ENCODE measurements at places on chromosomes 12 and 14. TPM values are rescaled to one million over a fixed set of nuclear protein-coding genes. Genes with fewer than 3 reads are reported as not detected.
A peak's percentile ranks its signal among the peaks of the same experiment; 100 is the strongest.

DNA sequence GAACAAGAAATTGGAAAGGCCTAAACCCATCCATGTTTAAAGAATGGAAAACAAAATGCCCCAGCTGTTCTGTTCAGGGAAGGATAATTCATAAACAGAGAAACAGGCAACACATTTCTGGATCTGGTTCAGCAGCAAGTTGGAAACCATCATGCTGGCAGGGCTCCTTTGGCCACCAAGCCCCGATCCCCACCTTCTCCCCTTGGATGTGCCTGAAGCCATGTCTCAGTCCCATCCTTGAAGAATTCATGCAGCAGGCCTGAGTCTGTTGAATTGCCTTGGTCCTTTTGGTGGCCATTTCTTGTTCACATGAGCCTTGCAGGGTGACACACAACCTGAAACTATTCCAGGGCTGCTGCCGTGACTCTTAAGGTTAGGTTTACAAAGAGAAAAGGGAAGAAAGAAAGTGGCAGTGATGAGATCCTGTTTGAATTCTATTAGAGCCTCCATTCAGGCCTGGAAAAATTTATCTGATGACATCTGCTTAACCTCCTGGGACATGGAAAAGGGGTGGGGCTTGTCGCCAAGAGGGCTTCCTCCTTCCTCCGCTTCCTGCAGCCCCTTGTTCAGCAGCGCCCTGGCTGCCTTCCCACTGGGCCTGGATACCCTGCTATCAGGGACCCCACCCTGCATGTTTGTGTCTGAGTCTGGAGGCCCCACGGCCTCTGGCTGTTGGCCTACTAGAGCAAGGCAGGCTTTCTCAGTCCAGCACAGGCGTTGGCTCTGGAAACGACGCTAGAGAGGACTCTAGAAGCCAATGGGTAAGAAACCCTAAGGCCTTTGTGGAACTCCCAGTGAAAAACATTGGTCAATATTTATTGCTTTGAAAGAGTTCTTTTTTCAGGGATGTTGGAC, 341.9 kb downstream of the C12orf75 start:
- peak; percentile 54 for DNase-seq

The ATF1 gene
- total RNA-seq, result 41.7 TPM

The IRAK4 gene
- 20.8 TPM for total RNA-seq

The ISM2 gene
- not detected for total RNA-seq

The CFAP54 gene
- 0.43 TPM for total RNA-seq

GRCh38 chr12:121288158-121288845, 8.2 kb downstream of the CAMKK2 start:
- DNase-seq, result no peak

DNA sequence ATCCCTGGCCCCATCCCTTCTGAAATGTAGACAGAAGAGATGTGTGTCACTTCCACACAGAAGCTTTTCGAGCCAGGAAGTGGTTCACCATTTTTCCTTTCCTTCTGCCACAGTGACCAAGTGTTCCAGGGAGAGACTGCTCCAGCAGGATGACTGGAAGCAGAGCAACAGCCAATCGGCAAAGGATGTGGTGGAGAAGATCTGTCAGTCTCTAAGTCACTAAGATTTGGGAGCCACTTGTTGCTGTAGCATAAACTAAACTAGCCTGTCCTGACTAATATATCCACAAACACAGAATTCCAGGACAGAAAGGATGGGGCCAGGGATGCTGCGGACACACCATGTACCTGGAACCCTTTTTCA, 42.9 kb downstream of the DUSP6 start:
- no peak for DNase-seq

The EMP1 gene
- total RNA-seq, result 667 TPM

DNA sequence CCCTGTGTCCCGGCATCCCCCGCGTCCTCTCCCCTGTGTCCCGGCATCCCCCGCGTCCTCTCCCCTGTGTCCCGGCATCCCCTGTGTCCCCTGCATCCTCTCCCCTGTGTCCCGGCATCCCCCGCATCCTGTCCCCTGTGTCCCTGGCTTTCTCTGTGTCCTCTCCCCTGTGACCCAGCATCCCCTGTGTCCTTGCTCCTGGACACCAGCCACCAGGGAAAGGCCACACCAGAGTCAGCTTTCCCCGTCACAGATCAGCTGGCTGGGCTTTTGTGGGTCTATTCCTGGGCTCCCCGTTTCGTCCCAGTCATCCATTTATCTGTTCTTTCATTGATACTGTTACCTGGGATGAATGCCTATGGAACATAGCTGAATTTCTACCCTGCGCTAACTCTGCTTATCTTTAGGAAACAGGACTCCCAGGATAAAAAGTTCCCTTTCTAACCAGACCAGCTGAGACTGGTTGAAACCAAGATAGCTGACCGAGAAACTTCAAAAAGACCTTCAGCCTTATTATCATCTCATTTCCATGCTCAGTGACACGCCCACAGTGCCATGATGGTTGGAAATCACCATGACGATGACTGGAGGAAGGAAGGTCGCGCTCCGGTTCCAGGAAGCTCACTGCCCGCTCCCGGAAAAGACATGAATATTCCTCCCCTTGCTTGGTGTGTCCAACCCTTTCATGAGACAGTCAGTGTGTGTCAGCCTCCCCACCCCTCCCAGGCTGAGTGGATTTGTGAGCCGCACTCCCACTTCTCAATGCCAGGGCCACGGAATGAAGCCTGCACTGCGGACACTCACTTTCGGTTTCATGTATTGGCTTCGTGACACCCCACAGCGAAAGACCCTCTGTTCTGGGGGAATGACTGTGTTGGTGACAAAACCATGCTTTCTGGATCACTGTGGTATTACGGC, 276.4 kb upstream of the SFSWAP start:
- DNase-seq, result no peak

The APPL2 gene
- 110 TPM for total RNA-seq

GRCh38 chr14:52553002-52553670, 500 bp downstream of the GPR137C start:
- DNase-seq, result peak; percentile 44

DNA sequence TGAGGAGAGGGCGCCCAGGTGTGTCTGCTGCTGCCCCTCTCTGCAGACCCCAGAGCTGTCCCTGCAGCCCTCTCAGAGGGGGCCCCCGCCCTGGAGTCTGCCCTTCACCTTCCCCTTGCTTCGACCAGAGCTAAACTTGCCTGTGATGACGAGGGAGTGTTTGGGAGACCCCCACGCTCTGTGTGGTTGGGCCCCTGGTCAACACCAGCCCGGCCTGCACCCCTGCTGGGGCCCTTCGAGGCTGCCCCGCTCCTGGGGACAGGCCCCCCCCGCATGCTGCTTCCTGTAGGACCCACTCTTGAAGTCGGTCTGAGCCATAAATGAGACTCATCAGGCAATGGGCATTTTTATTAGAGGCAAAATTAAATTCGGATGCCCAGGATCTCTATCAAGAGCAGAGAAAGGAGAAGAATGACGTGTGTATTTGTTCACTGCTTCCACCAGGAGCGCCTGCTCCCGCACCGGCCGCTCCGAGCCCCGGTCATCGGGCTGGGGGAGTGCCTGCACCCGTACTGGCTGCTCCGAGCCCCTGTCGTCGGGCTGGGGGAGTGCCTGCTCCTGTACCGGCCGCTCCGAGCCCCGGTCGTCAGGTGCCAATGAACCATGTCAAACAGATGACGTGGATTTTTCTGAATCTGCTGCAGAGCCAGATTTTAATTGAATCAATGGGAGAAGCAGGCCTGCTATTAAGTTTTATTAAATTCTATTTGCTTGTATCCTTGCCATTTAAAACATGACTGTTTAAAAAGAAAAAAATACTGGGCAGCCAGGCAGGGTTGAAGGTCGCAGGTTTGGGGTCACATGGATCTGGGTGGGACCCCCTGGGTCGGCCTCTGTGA, 47.7 kb downstream of the NOC4L start:
- no peak for DNase-seq

DNA sequence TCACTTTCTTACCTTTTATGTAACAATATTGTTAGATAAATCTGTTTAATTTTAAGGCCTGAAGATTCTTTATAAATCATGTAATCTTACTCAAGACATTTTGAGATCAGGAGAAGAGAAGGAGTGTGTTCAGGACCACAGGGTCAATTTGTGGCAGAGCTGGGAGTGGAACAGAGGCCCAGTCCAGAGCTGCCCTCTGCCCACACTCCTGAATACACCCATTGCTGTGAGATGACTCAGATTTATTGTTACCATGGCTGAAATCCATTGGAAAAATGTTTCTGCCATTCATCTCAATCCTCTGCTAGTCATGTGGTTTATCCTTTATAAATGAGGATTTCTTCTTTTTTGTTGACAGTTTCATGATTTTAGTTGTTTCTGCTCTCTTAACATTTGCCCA, 100.5 kb upstream of the STXBP6 start:
- no peak for DNase-seq

The ITPR2 gene
- 54.0 TPM for total RNA-seq

- DNase-seq, result no peak
Measured at GRCh38 chr12:48187916-48188695, 4.7 kb downstream of the CCDC184 start.

GRCh38 chr12:53184828-53185227, 4.1 kb upstream of the CSAD start:
- DNase-seq, result no peak

GRCh38 chr12:27462151-27462694, 15.7 kb downstream of the SMCO2 start:
- no peak for DNase-seq

GRCh38 chr14:103882503-103883262, 35.3 kb upstream of the PPP1R13B start:
- no peak for DNase-seq

The PITPNM2 gene
- total RNA-seq, result 20.8 TPM

The MYF6 gene
- total RNA-seq, result not detected

The DDX54 gene
- 60.6 TPM for total RNA-seq

The SSTR1 gene
- total RNA-seq, result 5.4 TPM

- no peak for DNase-seq
Measured at GRCh38 chr12:42586268-42586667, 3.3 kb downstream of the PRICKLE1 start.

DNA sequence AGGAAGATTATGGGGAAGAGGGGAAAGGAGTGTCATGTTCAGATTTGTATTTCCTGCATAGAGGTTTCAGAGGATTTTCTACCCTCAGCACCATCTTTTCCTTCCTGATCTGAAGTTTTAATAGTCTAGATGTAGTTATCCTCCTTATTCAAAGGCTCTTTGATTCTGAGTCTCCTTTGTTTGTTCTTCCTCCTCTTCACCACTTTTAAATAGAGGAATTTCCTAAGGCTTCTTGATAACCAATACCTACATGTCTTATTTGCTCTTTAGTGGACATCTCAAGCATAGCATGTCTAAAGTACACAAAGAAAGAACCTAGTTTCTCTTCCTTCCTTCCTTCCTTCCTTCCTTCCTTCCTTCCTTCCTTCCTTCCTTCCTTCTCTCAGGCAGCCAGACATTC, 8.3 kb downstream of the MGAT4C start:
- no peak for DNase-seq

DNA sequence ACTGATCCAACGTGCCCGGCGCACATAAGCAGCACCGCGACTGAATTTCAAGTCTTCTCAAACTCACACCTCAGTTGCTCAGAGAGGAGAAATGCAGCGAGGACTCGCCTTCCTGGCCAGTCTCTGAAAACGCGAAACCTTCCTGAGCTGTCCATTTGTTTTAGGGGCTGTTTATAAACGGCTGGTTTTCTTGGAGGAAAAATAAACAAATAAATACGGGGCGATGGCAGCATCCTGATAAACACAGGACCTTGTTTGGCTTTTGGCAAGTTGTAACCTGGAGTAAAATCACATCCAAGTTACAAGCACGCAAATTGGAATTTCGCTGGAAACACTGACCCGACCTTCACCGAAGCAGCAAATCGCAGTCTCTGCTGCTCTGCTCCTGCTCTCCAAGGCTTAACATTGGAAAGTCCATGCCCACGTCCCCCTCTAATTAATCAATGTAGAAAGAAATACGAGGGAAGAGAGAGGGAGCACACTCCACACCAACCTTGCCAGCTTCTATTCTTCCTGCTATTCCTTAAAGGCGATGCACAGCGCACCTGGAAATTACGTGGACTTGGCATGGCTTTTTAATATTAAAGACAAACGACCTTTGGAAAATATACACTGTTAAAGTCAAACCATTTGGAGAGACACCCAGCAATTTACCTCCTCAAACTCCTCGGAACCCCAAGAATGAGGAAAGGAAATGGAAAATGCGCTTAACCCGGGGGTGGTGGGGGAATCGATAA, 248.8 kb downstream of the APAF1 start:
- no peak for DNase-seq

- DNase-seq, result no peak
Measured at GRCh38 chr12:109189291-109189690, 72.9 kb downstream of the ACACB start.

DNA sequence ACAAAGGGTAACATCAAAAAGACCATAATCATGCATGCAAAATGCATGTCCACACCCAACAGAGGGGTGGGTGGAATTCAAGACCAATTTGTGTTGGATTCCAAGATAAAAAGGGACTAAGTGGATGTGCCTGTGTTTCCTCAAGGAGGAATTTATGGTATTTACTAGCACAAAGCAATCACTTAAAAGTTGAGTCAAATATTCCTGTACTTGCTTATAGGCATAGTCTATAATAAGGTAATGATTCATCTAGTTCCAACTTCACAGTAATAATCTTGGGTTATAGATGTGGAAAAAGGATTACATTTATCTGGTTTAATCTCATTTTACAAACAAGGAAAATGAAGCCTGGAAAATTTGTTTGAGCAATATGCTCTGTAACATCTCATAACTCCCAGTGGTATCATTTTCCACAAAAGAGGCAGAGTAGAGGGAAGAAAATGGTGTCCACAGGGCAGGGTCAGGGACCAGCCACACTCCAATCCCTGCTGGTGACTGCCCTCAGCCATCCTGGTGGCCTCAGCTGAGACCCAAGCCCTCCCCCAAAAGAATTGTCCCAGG, 80.8 kb upstream of the REP15 start:
- DNase-seq, result no peak

The CLEC4D gene
- total RNA-seq, result 0.39 TPM

GRCh38 chr12:3646561-3647241, 106.2 kb downstream of the CRACR2A start:
- DNase-seq, result no peak

DNA sequence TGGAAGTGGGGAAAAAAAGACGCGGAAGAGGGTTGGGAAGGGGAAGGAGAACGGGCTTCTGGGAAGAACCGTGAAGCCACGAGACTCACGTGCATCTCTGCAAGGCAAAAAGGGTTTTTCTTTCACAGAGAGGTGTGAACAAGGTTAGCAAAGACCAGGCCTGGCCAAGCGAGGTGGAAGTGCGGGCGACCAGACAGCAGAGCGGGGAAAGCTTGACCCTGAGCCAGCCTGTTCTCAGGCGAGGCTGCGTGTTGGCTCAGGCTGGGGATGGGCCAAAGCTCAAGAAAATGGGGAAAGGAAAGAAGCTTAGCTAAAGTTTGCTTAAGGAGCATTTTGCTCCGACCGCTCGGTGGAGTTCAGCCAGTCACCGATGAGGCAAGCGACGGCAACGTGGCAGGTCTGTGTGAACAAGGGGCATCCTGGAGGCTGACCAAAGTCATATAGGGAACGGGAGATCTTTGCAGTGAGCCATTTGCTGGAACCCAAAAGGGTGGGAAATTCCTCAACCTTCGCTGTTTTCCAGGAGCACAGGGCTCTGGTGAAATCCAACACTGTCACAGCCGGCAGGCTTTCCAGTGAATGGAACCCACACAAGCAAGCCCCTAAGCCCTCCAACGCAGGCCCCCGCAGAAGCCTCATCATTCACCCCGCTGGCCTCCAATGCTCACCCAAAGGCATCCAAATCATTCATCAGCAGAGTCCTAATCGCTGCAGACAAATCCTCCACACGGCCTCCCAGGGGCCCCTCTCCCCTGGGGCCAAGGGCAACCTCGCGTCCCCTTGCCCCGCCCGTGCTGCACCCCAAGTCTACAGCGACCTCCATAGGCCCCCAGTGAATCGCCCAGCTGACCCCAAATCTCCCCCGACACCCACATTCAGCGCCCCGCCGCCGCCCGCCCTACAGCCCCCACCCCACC, 754 bp downstream of the ZNF605 start:
- DNase-seq, result peak; percentile 15

The MAP3K12 gene
- total RNA-seq, result 3.2 TPM

- DNase-seq, result no peak
Measured at GRCh38 chr14:68709007-68709406, 83.9 kb downstream of the ZFP36L1 start.

Measured in mucosa of descending colon (tissue), 3 donors.